T-helper 9 cell (primary cell): ENCODE measurements at places on chromosomes 6 and 20.

DNA sequence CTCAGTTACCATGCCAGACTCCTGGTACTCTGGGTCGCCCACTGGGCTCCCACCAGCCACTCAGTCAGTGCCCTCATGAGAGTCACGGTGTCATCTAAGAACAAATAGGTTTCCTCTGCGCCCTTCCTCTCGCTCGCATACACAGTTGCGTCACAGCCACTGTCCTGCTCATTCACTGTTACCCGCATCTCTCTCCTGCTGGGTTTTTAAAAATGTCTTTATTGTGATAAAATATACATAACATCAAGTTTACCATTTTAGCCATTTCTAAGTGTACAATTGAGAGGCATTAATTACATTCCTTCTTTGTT lies 4.0 kb downstream of the TEAD3 start:
- no peak for DNase-seq

GRCh38 chr6:136792095-136792409 lies 225 bp downstream of the MAP3K5 start:
- no peak for DNase-seq

DNA sequence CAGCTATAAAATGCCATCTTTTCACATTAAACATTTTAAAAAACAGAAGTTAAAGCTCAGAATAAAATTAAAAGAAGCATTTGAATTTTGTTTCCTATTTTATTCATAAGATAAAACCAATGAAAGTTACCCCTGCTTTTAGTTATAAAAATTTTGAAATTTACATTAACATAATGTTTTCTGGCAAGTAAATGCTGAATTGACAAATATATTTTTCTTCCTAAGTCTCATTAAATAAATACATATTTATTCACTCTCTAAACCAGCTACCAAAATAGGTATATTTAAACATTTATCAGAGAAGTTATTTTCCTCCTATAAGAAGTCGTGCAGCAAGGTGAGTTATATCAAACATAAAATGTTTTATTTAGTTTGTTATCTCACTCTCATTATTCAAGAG lies 213.6 kb downstream of the TRDN start:
- DNase-seq, result no peak

DNA sequence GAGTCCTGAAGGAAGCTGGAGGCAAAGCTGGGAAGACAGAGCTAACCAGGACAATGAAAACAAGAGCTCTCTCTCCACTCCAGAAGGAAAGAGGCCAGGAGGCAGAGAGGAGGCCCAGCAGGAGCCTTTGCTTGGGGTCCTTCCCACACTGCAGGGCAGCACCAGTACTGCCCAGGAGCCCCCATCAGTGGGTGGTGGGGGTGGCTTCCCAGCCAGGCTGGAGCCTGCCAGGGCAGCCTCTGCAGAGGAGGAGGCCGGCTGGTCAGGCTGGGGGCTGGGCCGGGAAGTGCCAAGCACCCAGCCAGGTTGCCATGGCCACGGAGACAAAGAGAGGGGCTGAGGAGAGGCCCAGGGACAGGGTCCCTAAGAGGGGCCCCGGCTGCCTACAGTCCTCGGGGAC lies 33.4 kb downstream of the PREX1 start:
- DNase-seq, result no peak

DNA sequence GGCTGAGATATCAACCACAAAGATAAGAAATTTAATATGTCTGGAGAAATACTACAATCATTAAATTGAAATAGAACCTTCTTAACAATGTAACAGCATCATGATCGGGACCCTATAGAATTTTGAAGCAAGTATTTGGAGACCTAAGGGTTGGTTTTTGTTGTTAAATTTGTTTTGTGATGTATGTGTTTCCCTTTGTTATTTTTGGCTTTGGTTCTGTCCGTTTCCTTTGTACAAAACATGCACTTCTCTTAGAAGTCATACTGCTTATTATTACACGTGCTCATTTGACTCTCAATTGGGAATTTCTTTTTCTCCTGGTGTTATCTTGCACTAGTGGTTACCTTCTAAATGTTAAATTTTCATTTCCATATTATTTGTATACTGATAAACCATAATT lies 4.0 kb upstream of the PLN start:
- DNase-seq, result no peak

- no peak for DNase-seq
These were observed 43.1 kb downstream of the MICA start for GRCh38 chr6:31446481-31446880.

DNA sequence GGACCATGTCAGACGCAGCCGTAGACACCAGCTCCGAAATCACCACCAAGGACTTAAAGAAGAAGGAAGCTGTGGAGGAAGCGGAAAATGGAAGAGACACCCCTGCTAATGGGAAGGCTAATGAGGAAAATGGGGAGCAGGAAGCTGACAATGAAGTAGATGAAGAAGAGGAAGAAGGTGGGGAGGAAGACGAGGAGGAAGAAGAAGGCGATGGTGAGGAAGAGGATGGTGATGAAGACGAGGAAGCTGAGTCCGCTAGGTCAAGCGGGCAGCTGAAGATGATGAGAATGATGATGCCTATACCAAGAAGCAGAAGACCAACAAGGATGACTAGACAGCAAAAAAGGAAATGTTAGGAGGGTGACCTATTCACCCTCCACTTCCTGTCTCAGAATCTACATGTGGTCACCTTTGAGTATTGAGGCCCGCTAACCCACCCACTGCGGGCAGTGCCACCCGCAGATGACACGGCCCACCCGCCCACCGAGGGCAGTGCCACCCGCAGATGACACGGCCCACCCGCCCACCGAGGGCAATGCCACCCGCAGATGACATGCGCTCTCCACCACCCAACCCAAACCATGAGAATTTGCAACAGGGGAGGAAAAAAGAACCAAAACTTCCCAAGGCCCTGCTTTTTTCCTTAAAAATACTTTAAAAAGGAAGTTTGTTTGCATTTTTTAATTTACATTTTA lies 43.3 kb downstream of the MGME1 start:
- no peak for DNase-seq
